ENCODE measurements at places on chromosomes 13 and 19.

DNA sequence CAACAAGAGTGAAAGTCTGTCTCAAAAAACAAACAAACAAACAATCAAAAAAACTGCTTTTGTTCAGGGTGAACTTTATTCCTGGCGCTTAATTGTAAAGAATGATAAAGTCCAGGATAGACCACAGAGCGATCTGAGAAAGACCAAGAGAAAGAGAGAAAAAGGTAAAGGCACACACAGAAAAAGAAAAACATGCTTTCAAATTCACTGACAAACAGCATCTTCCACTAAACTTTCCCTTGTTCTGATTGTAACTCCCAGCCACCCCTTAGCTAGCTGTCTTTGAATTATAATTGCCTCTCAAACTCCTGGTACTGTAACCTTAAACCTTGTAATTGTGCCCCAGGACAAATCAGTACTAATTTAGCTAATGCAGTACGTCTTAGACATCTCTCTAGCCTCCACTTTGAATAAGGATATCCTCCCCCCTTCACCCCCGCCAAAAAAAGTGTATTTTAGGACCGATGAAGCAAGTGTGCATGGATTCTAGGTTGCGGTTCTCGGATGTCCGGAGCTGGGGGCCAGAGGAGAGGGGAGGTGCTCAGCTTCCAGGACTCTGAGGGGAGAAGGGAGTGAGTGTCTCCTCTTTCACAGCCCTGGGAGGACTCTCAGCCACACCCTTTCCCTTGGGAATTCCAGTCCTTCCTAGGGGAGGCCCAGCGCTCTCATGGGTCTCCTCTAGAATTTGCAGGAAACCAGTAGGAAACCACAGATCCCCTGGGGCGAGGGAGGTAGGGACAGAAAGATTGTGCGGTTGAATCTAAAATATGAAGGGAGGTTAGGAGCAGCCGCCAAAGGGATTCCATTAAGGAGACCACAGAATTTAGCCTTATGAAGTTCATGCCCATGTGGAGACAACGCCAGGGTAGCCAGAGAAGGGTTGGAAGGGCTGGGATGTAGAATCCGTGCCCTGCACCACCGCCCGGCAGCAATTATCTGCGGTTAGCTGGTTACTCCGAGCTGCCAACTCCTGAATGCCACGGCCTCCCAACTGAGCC lies 19.7 kb downstream of the ZNF536 start:
- DNase-seq = no peak

DNA sequence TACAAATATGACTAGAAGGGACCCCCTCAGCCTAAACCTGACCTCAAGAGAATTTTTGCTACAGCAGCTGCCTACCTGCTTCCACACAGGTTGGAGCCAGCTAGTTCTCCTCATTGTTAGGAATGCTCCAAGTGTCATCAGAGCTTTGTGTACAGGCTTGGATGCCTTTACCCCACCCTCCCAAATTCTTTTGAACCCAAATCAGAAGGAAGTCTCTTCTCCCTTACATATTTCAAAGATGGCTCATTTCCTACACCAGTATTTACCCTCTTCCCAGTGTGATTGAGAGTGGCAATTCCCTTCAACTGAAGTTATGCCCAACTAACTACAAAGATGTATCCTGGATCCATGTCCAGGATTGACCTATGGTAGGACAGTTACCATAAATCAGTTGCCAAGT lies 323.2 kb downstream of the OXGR1 start:
- no peak for DNase-seq

- DNase-seq = no peak
These were observed 5.6 kb downstream of the PCID2 start for GRCh38 chr13:113202912-113203311.

DNA sequence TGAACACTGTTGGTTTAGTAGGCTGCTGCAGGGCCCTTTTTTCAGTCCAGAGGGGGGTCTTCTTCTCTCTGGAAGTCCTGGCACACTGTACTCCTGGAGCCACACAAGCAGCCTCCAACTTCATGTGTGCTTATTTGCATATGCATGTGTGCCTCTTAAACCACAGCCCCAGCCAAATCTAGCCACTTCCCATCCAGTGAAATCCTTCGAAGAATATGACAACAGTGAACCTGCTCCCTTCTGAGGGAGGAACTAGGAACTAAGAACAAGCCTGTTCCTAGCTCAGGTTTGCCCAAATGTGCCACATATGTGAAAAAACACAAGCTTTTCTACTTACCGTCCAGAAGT lies 348.5 kb downstream of the FOXO1 start:
- DNase-seq = no peak

DNA sequence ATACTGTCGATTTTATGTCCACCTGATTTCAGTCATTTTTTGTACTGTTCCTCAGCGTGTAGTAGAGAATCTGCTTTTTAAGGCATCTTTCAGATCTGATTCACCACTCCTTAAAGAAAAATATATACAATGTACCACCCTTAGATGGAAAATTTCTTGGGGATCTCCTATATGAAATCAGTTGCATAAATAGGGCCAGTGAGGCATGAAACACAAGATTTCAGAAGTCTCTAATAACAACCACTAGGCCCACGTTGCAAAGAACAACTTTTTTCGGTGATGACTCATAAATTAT lies 1.4 kb downstream of the USP12 start:
- no peak for DNase-seq

- no peak for DNase-seq
These were observed 163.9 kb downstream of the TEX29 start for GRCh38 chr13:111484141-111484925.

GRCh38 chr13:83906240-83906820 lies 24.1 kb upstream of the SLITRK1 start:
- no peak for DNase-seq

DNA sequence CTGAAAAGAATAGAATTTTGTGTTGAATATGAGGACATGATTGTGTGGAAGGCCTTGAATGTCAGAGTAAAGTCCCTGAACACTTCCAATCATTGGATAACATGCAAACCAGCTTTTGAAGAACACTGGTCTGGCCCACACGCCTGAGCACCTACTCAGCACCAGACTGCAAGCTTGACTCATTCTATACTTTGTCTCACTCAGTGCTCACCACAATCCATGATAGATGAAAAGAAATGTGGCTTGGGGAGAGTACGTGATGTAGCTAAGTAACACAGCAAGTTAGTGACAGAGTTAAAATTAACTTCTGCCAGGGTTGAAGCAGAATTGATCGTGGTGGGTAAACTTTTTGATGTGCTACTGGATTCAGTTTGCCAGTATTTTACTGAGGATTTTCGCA lies 12.0 kb downstream of the DLEU7 start:
- no peak for DNase-seq

GRCh38 chr13:65722506-65722905 lies 1507.6 kb downstream of the PCDH9 start:
- DNase-seq = no peak

- DNase-seq = no peak
These were observed 514 bp upstream of the ARGLU1 start for GRCh38 chr13:106568299-106569003.

DNA sequence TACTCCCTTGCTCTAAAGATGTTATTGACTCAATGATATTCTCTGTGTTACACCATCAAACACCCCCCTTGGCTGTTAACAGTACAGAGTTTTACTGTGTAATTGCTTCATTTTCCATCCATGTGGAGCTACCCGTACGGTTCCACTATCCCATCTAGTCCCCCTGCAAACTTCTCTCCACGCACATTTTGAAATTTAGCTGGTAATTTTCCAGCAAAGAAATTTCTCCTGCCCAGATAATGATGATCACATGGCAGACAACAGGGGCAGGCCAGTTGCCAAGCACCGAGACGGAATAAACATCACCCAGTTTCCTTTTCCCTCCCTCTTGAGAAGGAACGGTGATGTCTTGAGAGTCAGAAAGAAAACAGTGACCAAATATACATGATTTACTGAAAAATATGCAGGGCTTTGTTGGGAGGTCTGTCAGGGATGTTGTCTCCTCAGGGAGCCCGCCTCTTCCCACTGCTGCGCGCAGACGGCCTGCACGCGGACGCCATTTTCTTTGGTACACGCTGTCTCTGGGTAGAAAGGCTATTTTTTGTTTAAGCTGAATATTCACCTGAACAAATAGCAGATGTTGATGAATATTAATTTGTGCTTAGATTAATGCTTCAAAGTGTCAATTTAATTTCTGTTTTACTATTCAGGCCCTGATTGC lies 109.9 kb downstream of the OLFM4 start:
- DNase-seq = no peak

GRCh38 chr19:7606289-7606688 lies 10.6 kb downstream of the CAMSAP3 start:
- DNase-seq = no peak

GRCh38 chr19:50861010-50861409 lies 6.3 kb downstream of the KLK3 start:
- DNase-seq = no peak

GRCh38 chr13:106996867-106997618 lies 429.1 kb upstream of the ARGLU1 start:
- no peak for DNase-seq

DNA sequence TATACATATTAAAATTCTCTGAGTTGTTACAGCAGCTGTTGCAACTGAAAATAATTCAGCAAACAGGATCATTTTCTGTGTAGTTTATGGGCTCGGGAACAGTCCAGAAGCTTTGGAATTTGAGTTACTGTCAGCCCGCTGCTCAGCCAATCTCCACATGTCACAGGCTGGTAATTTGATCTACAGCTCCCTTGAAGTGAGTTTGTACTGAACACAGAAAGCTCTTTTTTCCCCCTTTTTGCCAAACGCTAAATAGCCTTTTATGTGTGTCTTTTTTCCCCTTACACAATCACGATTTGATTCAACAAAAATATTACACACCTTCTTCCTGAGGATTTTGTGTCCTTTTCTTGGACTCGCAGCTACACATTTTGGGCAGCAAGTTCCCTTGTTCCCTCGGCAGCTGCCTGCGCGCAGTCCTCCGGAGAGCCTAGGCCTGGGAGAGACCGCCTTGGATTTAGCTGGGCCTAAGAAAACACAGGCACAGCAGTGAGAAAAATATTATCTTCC lies 371.4 kb downstream of the KCNRG start:
- DNase-seq = no peak

DNA sequence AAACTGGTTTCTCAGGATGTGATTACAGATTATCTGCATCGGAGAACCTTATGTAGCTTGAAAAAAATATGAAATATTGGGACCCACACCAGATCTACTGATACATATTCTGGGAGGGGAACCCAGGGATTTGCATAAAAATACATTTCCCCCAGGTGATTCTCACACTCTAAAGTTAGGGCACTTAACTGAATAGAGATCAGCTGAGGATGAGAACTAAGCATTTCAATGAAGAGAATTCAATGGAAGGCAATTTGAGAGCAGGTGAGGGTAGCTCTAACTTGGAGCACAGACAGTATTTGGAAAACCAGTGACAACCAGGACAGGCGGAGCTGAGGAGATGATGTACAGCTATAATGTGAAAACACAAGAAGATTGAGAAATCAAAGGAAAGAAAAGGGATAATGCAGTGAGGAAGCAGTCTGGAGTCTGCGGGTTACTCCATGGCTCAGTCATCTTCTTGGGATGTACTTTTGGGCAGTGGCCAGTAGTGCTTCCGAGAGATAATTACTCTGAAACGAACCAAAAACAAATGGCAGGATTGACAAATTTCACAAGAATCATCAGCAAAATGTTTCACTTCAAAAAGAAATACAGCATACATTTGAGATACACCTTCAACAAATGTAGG lies 6.1 kb upstream of the OXGR1 start:
- no peak for DNase-seq

GRCh38 chr13:99883805-99884204 lies 87.8 kb downstream of the ZIC5 start:
- DNase-seq = no peak

DNA sequence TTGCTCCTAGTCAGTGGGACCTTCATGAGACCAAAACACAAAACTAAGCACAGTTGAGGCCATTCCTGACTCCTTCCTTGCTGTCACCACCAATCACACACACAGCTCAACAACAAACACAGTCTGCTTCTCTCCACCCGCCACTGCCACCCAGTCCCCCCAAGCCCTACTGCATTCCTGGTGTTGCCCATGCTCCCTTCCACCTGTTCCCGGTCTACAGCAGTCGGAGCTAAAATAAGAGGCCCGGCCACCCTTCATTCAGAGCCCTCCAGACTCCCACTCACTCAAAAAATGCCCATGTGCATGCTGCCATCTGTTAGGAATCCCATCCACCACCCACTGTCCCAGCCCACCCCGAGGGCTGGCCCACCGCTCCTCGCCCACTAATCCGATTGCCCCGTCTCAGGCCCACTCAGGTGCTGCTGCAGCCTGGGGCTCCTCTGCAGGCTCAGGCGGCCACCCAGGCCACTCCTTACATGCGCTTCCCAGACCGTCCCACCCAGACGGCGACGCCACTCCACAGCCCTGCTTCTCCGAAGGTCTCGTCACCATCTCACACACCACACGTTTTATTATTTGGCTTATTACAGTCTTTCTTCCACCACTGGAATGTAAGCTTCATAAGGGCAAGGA lies 127.6 kb downstream of the RNF17 start:
- no peak for DNase-seq

DNA sequence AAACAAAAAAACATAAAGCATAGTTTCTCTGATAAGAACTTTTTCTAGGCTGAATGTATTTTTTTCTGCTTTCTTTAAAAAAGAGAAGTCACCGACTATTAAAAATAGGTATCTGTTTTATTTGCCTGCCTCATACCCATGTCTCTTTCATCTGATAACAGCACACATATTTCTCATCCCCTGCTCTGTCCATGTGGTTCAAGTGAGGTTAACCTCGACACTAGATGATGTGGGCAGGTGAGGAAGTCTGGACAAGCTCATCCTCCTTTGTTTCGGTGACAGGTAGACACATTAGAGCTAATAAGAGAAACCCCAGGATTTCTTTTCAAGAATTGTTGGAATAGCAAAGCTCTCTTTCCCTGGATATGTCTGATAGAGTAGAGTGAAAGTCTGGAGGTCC lies 222.7 kb downstream of the GPC5 start:
- no peak for DNase-seq

GRCh38 chr19:51564791-51565190 lies 6.3 kb upstream of the ZNF175 start:
- DNase-seq = peak; percentile 7

GRCh38 chr19:46579361-46579879 lies 21.7 kb upstream of the CALM3 start:
- no peak for DNase-seq

DNA sequence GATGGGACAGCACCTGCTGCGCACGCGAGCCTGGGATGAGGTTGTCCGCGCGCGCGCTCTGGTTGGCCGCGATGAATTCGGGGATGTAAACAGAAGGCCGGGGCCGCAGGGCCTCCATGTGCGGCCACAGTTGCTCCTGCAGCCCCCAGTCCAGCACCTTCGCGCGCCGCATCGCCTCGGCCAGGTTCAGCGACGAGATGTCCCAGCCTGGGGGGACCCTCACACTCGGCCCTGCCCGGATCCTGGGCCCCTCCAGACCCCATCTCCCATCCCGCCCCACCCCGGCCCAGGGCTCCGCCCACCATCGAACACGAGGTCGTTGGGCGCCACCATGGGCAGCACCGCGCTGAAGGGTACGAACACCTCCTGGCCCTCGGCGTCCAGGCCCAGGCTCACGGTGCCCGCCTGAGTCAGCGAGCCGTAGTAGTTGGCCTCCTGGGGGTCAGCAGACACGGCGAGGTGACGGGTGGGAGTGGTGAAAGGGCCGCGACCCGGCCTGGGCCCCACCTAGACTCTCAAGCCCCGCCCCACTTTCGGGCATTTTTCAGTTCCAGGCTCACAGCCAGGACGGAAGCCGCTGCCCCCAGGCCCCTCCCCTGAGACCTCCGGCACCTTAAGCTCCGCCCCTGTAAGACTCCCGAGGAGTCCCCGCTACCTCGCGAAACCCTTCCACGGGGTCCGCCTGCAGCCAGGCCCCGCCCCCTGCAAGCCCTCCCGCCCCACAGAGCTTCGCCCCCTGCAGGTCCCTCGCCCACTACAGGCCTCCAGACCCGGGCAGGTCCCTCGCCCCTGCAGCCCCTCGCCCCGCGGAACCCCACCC lies 1.1 kb downstream of the ISYNA1 start:
- peak; percentile 85 for DNase-seq

GRCh38 chr13:46164661-46165060 lies 17.3 kb downstream of the LCP1 start:
- DNase-seq = no peak
